RCC 7860 (cell line): ENCODE measurements at places on chromosomes 6 and 20.

GRCh38 chr20:24102749-24103333 is 114.3 kb upstream of the GGTLC1 start:
- DNase-seq: peak; percentile 6

- no peak for DNase-seq
These were observed 19.7 kb downstream of the TBC1D32 start for GRCh38 chr6:121314381-121315112.

- peak; percentile 85 for DNase-seq
These were observed 8.5 kb upstream of the SOD2 start for GRCh38 chr6:159701413-159701999.

DNA sequence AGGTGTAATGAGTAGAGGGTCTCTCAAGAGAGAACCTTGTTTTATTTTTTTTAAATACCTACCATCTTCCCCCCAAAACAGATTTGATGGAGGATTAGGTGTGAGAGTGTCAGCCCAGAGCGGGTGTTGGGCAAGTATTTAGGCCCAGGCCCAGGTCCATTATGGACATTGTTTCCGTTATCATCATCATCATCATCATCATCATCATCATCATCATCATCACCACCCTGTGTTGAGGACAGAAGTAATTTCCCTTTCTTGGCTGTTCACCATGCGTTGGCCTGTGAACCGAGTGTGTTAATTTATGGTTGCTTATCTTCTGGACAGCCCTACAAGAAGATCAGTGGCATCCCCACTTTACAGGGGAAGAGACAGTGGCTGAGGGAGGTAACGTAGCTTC is 28.6 kb downstream of the PSMF1 start:
- DNase-seq: no peak

GRCh38 chr6:142374965-142375733 is 73.3 kb downstream of the ADGRG6 start:
- DNase-seq: peak; percentile 92

DNA sequence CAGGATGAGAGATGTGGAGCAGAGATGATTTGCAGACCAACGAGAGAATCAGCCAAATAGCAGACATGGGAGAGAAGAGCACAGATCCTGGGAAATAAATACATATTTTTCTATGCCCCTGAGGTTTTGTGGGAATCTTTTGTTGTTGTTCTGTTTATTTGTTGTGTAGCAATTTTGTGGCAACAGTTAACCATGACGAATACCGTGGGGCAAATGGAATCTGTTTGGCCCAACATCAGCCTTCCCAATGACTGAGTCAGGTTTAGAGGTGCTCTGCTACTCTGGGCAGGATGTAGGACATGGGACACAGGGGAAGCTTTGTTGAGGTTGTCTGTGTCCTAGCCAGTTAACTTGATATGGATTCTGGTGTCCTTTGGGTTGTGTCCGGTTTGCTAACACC is 7.9 kb upstream of the SLC2A10 start:
- no peak for DNase-seq

- DNase-seq: no peak
These were observed 38.3 kb downstream of the HECA start for GRCh38 chr6:139173172-139173571.

DNA sequence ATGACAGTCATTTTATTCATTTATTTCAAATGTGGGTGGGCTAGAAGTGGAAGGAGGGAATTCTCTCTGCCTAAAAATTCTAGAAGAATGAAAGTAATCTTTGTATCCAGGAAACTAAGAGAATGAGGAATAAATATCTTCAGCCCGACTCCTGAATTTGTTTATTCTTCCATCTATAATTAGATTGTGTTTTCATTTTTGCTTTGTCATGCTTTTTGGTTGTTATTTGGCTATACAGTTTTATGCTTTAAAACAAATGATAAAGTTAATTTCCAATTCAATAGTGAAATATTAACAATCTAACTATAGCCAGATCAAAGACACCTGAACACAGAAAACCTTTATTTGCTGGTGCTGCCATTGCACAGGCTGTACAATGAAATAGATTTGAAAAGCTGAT is 521.3 kb downstream of the KIF16B start:
- DNase-seq: no peak

DNA sequence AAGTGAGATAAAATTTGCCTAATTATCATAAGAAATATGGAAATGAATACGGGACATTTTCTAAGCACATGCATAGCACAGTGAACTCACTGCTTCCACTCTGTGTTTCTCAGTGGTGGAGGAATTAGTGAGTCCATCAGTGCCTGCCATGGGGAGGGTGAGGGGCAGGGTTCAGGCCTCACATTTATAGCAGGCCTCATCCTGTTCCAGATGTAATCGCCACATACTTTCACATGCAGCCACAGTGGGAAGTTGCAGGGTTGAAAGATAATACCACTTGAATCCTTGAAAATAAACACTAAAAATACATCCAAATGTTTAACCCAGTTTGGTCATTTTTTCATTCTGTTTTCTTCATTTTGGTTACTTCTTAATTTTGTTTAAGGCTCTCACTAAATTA is 29.9 kb upstream of the ANKEF1 start:
- no peak for DNase-seq

GRCh38 chr6:44855562-44856411 is 468.3 kb downstream of the CDC5L start:
- DNase-seq: no peak

GRCh38 chr20:32906200-32906599 is 47.5 kb downstream of the EFCAB8 start:
- no peak for DNase-seq

GRCh38 chr6:147506704-147507114 is 1.8 kb upstream of the SAMD5 start:
- DNase-seq: no peak

GRCh38 chr6:130893277-130893676 is 66.1 kb downstream of the SMLR1 start:
- DNase-seq: no peak

GRCh38 chr20:4490606-4491280 is 231.0 kb upstream of the PRND start:
- no peak for DNase-seq

DNA sequence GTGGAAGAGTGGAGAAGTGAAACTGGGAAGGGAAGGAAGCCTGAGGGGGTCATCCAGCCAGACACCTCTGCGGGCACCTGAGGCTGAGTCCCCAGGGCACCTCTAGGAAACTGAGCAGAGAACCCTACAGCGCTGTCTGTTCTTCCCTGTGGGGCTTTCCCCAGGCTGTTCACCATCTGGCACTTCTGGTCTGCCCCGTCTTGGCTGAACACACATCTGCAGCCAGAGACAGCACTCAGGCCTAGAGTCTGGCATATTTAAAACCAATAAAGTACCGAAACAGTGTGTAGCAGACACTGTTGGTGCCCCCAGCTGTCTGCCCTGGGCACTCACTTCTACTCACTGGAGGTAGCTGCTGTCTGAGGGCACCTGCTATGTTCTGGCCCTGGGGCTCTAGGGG is 9.4 kb upstream of the ARFGEF2 start:
- no peak for DNase-seq

- no peak for DNase-seq
These were observed 49.2 kb upstream of the TBC1D32 start for GRCh38 chr6:121383478-121383877.

GRCh38 chr6:73145690-73146089 is 79.6 kb downstream of the KHDC1L start:
- no peak for DNase-seq

- no peak for DNase-seq
These were observed 914 bp downstream of the TREM2 start for GRCh38 chr6:41161851-41162552.

DNA sequence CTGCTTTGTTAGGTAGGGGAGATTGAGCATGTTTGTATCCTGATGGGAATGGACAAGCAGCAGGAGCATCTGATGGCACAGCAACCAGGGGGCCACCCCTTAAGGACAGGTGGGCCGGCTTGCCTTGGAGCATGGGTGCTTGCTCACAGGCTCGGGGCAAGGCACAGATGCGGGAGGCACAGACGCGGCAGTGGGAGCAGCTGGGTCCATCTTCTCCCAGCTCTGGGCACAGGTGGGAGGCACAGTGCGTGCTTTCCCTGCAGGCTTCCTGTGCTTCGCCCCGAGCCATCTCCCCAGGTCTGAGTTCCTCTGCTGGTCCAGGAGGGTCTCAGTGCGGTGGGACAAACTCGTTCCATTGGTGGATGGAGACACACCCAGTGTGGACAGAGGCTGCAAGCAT is 73.6 kb upstream of the BHLHE23 start:
- DNase-seq: no peak

- no peak for DNase-seq
These were observed 11.8 kb downstream of the TOX2 start for GRCh38 chr20:43926287-43927050.

- no peak for DNase-seq
These were observed 146.6 kb downstream of the FRK start for GRCh38 chr6:115914098-115914497.

GRCh38 chr6:80886475-80886874 is 780.0 kb downstream of the BCKDHB start:
- no peak for DNase-seq

DNA sequence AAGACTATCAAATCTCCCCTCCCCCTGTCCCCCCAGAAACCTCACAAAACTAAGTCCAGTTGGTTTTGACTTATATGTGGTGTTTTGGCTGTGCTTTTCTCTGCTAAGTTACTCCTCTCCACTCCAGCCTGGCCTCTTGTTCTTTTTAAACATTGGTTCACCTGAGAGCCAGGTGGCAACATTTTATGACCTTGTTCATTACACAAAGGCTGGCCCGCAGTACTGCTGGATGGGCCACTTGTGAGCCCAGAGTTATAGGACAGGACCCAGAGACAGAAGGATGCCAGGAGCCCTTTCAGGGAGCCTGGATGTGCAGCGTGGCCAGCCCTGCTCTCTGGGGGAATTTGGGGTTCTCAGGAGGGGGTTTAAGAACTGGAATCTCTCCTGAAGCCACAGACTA is 90.0 kb downstream of the RAMACL start:
- no peak for DNase-seq

- no peak for DNase-seq
These were observed 37.0 kb upstream of the SAMHD1 start for GRCh38 chr20:36988494-36988966.

- DNase-seq: no peak
These were observed 8.4 kb upstream of the IDH3B start for GRCh38 chr20:2672446-2672845.

GRCh38 chr20:42894483-42894882 is 295.2 kb downstream of the PTPRT start:
- DNase-seq: no peak

GRCh38 chr20:35273449-35274171 is 4.3 kb downstream of the MMP24OS start:
- no peak for DNase-seq

GRCh38 chr6:165568326-165568725 is 94.7 kb downstream of the PDE10A start:
- DNase-seq: no peak

- DNase-seq: no peak
These were observed 193.6 kb downstream of the NFATC2 start for GRCh38 chr20:51348876-51349275.

GRCh38 chr6:139743664-139744437 is 369.4 kb upstream of the CITED2 start:
- peak; percentile 92 for DNase-seq

- no peak for DNase-seq
These were observed 26.2 kb upstream of the LRRC1 start for GRCh38 chr6:53768636-53769035.

DNA sequence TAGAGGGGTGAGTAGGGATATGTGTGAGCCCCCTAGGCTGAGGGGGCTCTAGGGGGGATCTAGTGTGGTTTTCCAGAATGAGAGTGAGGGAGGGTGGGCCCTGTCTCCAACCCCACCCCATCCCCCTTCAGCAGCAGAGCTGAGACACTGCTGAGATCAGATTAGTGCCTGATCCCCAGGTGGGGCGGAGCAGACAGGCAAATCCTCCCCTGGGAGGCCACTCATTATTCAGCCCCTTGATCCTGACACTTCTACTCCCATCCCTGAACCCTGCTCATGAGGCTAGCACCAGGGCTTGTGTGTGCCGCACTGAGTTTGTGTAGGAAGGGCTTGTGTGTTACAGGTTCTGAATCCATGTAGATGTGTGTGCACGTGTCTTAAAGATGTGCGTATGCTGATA is 42.5 kb downstream of the SPDEF start:
- DNase-seq: no peak

DNA sequence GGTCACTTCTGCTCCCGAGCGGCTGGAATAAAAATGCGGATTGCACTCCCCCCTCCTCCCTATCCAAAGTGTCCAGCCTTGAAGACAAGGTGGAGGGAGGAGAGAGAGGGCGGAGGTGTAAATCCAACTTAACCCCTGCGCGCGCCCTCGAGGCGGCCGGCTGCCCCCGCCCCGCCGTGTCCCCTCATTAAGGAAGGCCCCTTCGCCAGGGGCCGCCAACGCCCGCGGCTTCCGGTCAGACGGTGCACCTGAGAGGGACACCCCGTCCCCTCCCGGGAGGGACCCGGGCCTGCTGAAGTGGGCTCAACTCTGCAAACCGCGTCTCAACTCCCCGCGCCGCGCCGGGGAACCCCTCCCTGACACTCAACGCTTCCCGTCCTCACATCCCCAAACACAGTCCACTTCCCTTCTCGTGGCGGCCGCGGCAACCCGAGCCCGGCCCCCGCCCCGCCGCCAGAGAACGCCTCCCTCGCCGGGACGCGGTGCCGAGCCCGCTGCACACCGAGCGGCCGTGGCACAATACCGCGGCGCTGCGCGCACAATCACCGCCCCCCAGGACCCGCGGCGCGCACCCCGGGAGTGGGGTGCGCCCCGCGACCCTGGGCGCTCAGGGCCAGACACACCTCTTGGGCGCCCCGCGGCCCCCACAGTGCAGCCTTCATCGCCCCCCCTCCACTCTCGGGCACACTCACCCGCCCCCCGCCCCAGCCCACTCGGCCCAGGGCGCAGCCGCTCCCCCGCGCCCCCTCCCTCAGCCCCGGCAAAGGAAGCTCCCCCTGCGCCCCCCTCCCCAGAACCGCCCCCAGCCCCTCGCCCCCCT is 102.5 kb downstream of the NOL4L start:
- no peak for DNase-seq

DNA sequence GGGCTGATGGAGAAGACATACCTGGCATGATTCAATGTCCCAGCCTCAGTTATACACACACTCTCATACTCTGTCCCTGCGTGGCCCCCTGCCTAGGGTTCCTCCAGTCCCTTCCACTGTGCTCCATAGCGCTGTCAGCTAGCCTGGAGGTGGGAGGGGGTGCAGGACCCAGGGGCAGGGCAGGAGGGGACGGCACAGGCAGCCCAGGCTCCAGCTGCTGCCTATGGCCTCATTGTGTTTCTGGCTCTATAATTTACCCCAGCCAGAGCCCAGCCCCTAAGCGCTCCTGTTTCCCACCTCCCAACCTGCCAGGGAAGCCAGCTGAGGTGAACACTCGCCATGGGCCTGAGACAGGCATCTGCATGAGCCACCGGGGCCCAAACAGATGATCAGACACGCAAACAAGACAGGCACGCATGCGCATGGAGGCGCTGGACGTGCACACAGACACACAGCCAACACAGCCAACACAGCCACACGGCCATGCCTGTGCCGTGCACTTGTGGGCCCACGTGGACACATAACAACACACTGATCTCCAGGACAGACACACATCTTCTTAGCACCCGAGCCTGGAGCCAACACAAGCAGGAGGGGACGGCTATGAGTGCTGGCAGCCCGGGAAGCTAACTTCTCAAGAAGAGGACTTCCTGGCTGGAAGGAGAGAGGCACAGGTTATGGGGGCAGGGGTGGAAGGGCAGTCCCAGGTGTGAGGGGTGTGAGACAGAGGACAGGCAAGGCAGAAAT is 124.9 kb downstream of the GRM4 start:
- no peak for DNase-seq

- peak; percentile 17 for DNase-seq
These were observed 36.1 kb downstream of the SERAC1 start for GRCh38 chr6:158131926-158132325.
